ENCODE measurements at places on chromosomes 1 and 21.

DNA sequence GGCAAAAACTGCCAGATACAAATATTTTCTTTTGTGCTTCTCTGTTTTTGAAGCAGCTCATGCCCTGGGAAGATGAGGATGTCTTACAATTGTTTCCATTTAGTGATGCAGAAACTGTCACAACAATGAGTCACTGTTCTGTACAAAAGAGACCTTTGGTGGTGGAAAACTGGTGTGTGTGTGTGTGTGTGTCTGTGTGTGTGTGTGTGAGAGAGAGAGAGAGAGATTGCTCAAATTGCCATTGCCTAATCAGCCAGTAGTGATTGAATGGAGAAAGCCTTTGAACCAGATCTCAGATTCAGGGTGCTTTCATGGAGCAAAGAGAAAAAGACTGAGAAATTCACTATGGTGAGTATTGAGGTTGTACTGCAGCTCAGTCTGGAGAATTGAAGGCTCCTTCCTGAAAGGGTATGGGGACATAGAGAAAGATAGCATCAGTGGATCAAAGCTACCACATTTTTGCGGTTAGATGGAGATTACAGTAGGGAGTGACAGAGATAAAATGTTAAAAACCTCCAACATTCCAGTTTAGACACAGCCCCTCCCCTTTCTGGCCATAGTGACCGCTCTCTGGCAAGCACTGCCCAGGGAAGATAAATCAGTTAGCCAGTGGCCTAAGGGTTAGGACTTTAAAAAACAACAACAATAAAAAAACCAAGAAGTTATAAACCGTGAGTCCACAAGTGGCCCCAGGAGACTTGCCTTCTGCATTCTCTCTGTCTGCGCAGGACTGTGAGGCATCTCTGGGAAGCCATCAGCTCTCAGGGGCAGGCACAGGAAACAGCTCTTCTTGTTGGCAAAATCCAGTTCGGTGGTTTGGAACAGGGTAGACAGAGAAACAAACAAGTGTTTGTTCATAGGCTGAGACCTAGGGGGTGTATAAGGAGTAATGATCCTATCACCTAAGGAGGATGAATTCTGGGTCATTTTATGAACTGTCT lies 406.5 kb downstream of the DUSP10 start:
- DNase-seq, result no peak

- no peak for DNase-seq
Measured at GRCh38 chr1:94160811-94161210, 39.9 kb upstream of the ABCA4 start.

DNA sequence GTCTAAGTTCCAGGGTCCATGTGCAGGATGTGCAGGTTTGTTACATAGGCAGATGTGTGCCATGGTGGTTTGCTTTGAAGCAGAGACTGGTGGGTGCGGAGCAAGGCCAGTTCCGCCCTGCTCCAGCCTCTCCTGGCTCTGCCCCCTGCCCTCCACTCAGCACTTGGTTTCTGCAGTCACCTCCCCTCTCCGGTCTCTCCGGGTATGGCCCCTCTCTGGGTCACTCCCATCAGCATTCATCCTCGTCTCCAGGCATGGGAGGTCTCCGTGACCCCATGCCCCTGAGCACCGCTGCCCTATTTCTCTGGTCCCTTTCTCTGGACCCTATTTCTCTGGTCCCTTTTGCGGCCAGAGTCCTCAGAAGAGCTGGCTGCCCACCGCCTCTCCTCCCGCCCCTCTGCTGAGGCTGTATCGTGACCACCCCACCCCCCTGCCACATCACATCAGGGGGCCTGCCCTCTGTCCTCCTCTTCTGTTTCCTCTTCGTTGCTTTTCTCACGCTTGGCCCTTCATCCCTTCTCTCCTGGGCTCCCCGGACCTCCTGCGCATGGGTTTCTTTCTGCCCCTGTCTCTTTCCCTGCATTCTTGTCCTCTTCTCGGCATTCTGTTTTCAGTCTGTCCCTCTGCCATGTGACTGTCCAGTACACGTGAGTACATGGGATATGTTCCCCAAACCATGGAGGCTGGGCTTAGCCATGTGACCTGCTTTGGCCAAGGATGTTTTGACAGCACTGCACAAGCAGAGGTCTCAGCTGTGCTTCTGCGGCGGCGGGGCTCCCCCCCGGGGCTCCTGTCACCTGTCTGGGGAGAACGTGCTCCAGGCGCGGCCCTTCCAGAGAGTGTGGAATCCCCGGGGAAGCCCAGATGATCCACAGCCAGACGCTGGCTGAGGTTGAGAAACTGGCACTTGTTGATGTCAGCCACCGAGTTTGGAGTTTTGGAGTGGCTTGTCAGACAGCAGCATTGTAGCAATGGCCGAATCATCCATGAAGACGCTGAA lies 54.4 kb upstream of the C1orf174 start:
- DNase-seq, result no peak

- DNase-seq, result no peak
Measured at GRCh38 chr1:119298687-119299303, 69.8 kb upstream of the HAO2 start.

DNA sequence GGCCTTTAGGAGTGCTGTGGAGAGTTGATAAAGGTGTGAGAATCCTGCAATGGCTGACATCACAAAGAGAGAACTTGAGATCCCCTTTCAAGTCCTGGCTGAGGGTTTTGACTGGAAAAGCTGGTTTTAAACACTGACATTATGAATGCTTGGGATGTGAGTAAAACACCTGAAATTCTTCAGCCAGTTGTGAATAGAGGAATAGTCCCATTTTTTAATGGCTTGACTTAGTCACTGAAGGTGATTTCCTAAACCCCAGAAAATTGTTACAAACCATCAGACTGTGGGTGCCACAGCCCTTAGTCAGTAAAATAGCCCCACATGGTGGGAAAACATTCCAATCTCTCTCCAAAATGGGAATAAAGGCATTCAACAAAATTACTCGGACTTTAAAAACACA lies 107.7 kb upstream of the LMO4 start:
- no peak for DNase-seq

DNA sequence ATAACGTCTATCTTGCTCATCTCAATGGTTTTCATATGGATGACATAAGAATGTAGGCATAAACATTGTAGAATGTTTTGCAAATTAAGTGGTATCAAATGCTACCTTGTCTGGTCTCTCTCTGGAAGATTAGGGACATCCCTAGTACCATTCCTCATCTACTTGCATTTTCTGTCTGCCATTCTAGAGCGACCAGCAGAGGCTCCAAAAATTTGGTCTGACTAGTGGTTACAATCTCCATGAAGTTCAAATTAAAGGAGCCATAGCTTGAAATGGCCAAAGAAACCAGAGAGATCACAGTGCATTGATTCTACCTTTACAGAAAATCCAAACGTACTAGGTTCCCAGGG lies 1.1 kb downstream of the CD84 start:
- DNase-seq, result no peak

DNA sequence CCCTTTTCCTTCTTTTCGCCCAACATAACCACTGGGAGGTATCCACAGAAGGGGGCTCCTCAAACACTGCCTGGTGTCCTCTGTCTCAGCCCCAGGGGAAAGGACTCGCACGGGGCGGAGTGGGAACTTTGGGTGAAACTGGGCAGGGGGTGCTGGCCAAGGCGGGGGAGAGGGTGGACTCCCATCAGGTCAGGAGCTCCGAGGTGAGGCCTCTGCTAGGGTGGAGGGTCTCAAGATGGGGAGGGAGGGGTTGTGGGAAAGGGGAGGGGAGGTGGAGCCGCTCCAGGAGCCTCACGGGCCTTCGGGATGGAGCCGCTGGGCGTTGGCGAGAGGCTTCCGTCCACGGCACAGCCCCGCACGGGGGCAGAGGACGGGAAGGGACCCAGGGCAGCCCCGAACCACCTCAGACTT lies 43.2 kb upstream of the POFUT2 start:
- no peak for DNase-seq

GRCh38 chr1:25648681-25649440 lies 32.3 kb downstream of the MAN1C1 start:
- no peak for DNase-seq

GRCh38 chr1:115430441-115431158 lies 92.6 kb upstream of the NGF start:
- DNase-seq, result no peak

- DNase-seq, result no peak
Measured at GRCh38 chr1:81226603-81226928, 574.2 kb upstream of the ADGRL2 start.

DNA sequence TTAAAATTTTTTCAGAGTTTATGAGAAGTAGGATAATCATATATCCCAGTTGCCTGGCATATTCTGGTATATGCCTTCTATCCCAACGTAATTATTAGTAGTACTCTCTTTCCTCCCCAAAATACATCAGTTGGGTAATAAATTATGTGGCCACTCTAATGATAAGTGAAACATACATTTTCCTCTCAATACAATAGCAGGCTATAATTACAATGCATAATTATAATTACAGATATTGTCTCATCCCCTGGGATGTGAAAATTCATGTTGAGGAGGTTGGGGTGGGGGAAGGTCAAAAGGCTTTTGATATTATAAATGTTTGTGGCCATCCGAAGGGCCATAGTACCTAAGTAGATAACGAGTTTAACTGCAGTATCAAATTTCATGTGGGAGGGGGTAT lies 277.1 kb downstream of the ST6GALNAC3 start:
- no peak for DNase-seq

DNA sequence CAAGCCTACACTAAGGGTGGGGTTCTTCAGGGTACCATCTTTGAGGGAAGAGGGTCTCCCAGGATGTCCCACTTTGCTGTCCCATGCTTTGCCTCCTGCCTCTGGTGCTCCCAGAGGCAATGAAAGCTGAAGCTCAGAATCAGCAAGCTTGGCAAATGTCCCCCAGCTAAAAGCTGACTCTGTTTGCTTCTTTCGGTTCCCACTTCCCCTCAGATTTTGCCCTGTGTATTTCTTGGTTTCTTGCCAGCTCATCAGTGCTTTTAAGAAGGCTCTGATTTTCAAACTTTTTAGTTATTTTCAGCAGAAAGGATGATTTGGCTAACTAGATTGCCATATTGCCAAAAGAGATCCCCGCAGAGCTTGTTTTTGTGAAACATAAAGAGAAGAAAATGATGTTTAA lies 33.1 kb upstream of the COG2 start:
- no peak for DNase-seq

DNA sequence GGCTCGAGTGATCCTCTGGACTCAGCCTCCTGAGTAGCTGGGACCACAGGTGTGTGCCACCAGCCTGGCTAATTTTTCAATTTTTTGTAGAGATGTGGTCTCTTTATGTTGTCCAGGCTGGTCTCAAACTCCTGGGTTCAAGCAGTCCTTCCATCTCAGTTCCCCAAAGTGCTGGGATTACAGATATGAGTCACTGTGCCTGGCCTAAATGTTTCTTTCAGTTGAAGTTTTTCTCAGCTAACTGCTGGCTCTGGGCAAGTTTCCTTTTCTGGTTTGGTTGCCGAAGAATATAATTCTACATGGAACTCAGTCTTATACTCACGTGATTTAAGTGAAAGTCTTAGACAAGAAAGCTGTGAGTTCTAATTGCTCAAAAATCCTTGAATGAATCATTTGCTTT lies 57.0 kb downstream of the SASS6 start:
- no peak for DNase-seq

DNA sequence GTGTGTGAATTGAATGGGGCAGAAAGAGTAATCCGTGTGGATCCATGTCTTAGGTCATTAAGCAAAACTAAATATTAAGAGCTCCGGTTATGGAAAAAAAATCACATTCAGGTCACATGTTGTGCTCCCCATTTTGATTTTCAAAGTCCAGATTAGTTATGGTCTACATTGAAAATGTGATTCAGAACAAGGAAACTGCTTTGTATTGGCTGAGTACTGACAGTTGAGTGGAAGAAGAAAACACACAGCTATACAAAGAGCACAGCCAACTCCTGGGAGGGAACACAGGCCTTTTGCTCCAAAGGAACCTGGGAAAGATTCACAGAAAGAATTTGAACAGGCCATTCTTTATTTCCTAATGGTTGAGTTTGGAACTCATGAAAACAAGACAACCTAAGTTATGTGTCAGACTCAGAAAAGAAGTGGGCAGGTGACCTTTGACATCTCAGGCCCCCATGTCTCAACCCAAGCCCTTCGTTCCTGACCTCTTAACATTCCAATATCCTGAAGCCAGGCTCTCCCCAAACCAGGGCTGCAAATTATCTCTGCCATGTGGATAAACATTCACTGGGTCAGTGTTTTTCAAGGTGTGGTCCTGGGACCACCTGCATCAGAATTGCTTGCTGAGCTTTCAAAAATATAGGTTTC lies 159.3 kb upstream of the LMO4 start:
- DNase-seq, result no peak

GRCh38 chr1:202765721-202766120 lies 42.5 kb downstream of the KDM5B start:
- DNase-seq, result no peak

- DNase-seq, result no peak
Measured at GRCh38 chr1:145886390-145886789, 724 bp upstream of the ANKRD35 start.

DNA sequence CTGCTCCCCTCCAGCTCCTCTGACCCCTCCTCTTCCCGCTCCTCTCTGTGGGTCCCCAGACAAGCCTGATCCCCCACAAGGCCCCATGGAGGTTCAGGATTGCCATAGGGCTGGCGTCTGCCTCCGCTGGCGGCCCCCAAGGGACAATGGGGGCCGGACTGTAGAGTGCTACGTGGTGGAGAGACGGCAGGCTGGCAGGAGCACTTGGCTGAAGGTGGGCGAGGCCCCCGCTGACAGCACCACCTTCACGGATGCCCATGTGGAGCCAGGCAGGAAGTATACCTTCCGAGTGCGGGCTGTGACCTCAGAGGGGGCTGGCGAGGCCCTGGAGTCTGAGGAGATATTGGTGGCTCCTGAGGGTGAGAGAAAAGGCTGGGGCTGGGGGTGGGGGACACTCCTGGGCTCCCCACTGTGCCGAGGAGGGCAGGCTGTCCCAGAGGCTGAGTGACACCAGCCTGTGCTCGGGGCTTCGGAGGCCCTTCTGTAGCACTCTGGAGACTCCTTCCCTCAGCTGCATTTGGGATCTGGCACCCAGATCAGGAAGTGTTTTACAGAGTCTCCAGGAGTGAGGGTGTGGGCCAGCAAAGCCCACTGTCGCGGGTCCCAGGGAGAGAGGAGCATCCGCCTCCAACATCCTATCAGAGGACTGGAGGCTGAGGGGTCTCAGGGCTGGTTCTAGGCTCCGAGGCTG lies 25.9 kb downstream of the IGFN1 start:
- DNase-seq, result no peak

GRCh38 chr1:59885160-59885832 lies 41.3 kb downstream of the CYP2J2 start:
- no peak for DNase-seq

DNA sequence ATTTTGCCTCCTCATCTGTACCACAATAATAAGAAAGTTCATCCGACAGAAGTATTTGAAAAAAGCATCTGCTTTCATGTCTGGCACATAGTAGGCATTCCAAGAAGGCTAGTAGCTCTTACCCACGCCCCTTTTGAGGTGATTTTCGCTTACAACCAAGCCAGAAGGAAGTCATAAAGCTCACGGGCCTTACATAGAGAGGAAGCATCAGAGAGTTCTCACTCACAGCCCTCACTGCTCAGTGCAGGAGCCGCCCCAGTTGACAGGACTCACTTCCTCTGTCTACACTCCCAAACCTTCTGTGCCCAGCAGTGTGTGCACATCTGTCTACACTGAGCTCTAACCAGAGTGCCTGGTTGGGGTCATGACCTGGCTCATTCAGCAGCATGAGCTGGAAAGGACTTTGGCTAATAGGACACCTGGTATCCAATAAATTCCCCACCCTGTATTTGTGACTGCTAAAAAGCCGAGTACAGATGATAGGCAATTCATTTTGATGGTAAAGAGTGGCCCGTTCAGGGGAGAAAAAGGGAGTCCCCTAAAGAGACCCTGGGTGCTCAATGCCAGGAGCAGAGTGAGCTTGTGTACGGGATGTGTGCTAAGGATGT lies 36.8 kb upstream of the DUSP10 start:
- DNase-seq, result no peak
